Stimulated activated CD4-positive, alpha-beta T cell treated with anti-CD3 and anti-CD28 coated beads, Interleukin-1b, Interleukin-23, amount 100 ng/mL, for 4 hours (primary cell): ENCODE measurements at places on chromosomes 7 and 10.

DNA sequence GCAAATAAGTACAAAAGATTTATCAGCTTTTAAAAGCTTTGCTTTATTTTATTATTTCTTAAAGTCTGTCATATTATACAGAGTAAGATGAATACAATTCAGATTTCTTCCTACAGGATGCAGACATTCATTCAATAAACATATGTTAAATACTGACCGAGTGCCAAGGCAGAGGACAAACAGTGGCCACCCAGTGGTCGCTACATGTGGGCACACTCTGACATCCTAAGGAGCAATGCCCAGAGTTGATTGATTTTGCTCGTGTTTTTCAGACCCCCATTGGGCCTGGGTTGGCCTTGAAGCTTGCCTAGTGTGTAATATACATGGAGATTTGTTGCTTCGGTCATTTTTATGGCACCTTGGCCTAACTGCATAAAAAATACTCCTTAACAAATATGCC lies 201.2 kb downstream of the CCDC3 start:
- DNase-seq, result no peak

GRCh38 chr10:36608866-36609265 lies 516.5 kb upstream of the ANKRD30A start:
- DNase-seq, result no peak

- no peak for DNase-seq
Measured at GRCh38 chr7:65938336-65938895, 43.6 kb downstream of the GUSB start.

DNA sequence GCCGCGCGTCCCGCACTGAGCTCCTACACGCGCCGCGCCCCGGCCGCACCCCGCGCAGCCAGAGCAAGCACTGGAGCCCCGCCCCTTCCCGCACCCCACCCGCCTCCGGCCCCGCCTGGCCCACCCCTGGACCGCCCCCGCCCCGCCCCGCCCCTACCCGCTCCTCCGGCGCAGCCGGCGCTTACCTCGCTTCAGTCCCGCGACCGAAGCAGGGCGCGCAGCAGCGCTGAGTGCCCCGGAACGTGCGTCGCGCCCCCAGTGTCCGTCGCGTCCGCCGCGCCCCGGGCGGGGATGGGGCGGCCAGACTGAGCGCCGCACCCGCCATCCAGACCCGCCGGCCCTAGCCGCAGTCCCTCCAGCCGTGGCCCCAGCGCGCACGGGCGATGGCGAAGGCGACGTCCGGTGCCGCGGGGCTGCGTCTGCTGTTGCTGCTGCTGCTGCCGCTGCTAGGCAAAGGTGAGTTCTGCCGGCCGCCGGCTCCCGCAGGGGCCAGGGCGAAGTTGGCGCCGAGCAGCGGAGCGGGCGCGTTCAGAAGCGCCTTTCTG lies at the start of gene RET:
RET (plus strand) TSS at position 194 of the 545 bp plus-strand sequence; CDS start at position 384, 190 bp downstream.
- DNase-seq, result no peak

GRCh38 chr7:112572669-112573301 lies 92.0 kb downstream of the LSMEM1 start:
- DNase-seq, result no peak

GRCh38 chr7:23273141-23273599 lies 26.0 kb upstream of the MALSU1 start:
- peak; percentile 92 for DNase-seq

DNA sequence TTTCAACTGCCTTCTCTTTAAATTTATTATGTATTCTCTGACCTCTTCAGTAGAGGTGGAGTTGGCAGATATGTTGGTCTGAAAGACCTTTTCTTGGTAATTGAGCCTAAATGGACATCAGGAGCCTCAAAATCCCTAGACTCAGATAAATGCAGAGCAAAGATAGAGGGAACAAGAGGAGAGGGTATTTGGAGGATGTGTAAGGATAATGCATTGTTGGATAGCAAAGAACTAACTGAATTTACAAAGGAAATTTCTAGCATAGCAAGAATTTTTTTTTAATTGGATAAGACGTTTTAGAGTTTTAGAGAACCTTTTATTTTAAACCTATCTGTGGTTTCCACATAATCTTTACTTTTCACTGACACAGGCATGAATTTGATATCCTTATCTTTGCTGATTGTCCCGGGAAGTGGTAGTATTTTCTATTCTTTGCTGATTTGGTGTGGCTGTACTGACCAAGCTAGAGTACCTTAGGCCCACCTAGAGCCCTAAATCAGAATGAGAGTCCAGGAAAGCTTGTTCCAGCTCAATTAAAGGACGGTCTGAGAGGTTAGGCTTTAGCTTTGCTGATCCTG lies 91.3 kb downstream of the NRF1 start:
- no peak for DNase-seq

DNA sequence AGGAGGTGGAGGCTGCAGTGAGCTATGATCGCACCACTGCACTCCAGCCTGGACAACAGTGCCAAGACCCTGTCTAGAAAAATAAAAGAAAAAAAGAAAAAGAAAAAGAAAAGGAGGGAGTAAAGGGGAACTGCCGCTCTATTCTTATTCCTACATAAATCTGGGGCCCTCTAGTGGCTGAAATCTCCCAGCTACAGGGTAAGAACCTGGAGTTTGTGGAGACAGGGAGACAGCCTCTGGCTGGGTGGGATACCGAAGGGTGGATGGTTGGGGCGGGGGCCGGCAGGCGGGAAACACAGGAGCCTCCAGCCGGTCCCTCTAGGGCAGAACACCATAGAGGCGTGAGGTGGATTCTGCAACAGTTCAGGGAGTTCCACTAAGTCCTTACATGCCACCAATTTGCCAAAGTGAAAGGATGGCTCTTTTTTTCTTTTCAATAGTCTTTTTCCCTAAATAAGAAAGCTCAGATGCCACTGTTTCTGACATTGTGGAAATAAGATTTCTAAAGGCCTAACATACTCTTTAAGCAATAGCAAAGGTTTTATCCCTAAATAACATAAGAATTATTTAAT lies 117.3 kb downstream of the SVIL start:
- no peak for DNase-seq

DNA sequence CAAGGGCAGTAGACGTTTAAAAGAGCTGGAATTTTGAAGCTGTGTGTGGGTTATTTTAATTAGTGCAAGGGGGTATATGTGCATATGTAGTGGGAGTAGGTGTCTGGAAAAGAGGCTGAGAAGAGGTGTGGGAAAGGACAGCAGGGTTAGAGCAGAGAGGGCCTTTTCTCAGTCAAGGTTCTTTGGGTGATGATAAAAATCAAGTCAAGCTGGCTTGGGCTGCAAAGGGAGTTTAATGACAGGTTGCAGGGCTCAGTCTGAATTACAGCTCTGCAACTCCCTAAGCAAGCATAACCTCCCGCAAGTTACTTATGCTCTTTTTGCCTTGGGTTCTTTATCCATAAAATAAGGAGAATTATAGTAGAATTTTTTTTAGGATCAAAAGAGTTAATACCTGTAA lies 83.5 kb downstream of the RELN start:
- no peak for DNase-seq

- DNase-seq, result no peak
Measured at GRCh38 chr7:124856299-124856888, 73.2 kb downstream of the POT1 start.

- DNase-seq, result no peak
Measured at GRCh38 chr10:71031026-71031425, 142.7 kb upstream of the PCBD1 start.

GRCh38 chr10:93417921-93418320 lies 64.2 kb downstream of the MYOF start:
- no peak for DNase-seq

GRCh38 chr10:89887830-89888229 lies 186.4 kb downstream of the KIF20B start:
- DNase-seq, result no peak

- DNase-seq, result no peak
Measured at GRCh38 chr7:37286454-37286832, 162.2 kb downstream of the ELMO1 start.

- no peak for DNase-seq
Measured at GRCh38 chr7:29372351-29373090, 177.9 kb downstream of the CHN2 start.

DNA sequence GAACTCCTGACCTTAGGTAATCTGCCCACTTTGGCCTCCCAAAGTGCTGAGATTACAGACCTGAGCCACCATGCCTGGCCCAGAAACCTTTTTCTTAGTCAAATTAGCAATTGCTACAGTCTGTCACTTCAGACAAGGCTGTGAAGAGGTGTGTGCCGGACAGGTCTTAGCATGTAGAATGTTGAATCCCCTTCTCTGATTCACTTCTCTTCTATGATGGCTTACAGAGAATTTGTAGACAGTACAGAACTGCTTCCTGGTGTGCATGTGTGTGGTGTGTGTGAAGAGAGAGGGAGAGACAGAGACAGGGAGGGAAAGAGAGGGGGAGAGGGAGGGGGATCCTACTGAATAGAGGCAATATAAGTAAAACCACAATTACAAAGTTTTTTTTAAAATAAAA lies 150.4 kb downstream of the PARD3 start:
- no peak for DNase-seq

GRCh38 chr10:12833451-12833850 lies 168.1 kb downstream of the CCDC3 start:
- DNase-seq, result no peak

DNA sequence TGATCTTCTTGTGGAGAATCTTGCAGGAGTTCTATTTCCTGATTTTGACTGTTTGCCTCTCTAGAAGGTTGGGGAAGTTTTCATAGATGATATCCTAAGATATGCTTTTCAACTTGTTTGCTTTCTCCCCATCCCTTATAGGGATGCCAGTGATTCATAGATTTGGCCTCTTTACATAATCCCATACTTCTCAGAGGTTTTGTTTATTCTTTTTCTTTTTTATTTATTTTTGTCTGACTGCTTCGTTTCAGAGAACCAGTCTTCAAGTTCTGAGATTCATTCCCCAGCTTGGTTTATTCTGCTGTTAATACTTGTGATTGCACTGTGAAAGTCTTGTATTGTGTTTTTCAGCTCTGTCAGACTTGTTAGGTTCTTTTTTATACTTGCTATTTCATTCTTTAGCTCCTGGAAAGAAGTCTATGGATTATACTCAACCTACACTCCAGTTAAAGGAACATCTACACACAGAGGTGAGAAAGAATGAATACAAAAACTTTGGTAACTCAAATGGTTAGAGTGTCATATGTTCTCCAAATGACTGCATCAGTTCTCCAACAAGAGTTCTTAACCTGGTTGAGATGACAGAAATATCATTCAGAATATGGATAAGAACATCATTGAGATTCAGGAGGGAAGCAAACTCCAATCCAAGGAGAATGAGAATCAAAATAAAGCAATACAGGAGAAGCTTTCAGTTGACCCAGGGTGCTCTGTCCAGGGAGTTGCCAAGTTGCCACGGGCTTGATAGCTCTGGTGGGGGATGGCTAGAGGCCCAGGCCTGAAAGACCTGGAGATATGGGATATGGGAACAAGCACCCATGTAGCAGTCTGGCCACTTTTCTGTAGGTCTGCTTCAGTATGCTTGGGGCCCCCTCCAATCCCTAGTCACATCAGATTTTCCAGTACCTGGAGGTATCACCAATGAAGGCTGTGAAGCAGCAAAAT lies 150.3 kb downstream of the AHR start:
- DNase-seq, result no peak

DNA sequence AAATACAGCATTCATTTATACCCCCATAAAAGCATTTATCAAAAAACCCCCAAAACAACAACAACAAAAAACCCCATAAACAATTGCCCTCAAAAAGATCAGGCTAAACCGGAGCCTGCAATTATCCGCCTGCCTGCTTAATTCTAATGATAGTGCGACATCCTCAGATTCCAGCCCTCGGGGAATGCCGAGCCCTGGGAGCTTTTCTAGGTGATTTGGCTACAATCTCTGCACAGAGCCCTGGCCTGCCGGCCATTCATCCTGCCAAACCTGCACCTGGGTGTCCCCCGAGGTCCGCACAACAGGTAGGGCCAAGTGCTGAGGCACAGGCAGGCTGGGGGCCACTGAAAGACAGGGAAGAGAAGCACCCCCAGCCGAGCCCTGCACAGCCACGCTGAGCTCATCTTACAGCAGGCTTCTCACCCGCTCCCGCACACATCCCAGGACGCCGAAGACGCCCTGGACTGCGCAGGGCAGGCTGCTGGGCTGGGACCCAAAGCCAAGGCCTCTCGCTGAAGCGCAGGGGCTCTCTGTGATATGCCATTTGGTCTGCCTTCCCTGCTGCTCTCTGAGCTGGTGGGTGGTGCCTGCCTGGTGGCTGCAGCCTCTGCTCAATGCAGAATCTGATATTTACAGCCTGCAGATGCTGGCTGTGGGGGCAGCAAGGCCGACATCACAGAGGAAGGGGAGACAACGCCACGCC lies 57.5 kb downstream of the CAMK2B start:
- DNase-seq, result no peak

- DNase-seq, result no peak
Measured at GRCh38 chr10:88459530-88459929, 123.6 kb downstream of the RNLS start.

GRCh38 chr10:97058521-97058920 lies 127.2 kb downstream of the SLIT1 start:
- DNase-seq, result no peak

GRCh38 chr10:7211857-7212577 lies 198.8 kb downstream of the SFMBT2 start:
- no peak for DNase-seq

GRCh38 chr7:151244841-151245346 lies 3.6 kb downstream of the SMARCD3 start:
- DNase-seq, result no peak

- DNase-seq, result no peak
Measured at GRCh38 chr10:36221101-36221500, 579.0 kb upstream of the FZD8 start.

DNA sequence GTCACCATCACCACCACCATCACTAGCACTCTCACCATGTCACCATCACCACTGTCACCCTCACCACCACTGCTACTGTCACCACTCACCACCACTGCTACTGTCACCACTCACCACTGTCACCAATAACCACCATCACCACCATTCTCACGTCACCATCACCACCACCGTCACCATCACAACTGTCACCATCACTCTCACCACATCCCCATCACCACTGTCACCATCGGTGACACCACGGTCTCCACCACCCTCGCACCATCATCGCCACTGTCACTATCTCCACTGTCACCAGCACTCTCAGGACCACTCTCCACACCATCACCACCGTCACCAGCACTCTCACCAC lies 130.4 kb downstream of the MAD1L1 start:
- DNase-seq, result no peak

GRCh38 chr7:50349399-50349798 lies 44.9 kb downstream of the IKZF1 start:
- no peak for DNase-seq

- DNase-seq, result no peak
Measured at GRCh38 chr7:20151708-20152456, 65.3 kb downstream of the MACC1 start.

GRCh38 chr7:90188281-90188680 lies 23.3 kb upstream of the STEAP2 start:
- DNase-seq, result no peak

- no peak for DNase-seq
Measured at GRCh38 chr10:8227246-8227645, 172.8 kb downstream of the GATA3 start.
